ENCODE measurements at places on chromosomes 6 and 20.

DNA sequence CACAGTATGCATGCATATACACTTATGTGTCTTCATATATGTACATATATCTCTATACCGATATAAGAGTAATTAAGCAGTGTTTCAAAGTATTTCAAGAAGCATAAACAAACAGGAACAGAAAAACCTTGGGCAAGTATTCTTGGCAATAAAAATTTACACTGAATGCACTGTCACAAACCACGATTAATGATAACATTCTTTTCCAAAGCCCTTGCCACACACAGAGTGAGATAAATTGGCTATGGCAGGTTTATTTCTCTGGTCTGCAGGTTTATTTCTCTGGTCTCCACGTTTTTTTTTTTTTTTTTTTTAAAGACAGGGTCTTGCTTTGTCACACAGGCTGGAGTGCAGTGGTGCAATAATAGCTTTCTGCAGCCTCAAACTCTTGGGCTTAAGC lies 73.0 kb downstream of the PPP1R3G start:
- no peak for DNase-seq

GRCh38 chr20:38197619-38198018 lies 32.5 kb upstream of the TGM2 start:
- no peak for DNase-seq

- no peak for DNase-seq
Measured at GRCh38 chr20:47747669-47748031, 37.6 kb downstream of the SULF2 start.

DNA sequence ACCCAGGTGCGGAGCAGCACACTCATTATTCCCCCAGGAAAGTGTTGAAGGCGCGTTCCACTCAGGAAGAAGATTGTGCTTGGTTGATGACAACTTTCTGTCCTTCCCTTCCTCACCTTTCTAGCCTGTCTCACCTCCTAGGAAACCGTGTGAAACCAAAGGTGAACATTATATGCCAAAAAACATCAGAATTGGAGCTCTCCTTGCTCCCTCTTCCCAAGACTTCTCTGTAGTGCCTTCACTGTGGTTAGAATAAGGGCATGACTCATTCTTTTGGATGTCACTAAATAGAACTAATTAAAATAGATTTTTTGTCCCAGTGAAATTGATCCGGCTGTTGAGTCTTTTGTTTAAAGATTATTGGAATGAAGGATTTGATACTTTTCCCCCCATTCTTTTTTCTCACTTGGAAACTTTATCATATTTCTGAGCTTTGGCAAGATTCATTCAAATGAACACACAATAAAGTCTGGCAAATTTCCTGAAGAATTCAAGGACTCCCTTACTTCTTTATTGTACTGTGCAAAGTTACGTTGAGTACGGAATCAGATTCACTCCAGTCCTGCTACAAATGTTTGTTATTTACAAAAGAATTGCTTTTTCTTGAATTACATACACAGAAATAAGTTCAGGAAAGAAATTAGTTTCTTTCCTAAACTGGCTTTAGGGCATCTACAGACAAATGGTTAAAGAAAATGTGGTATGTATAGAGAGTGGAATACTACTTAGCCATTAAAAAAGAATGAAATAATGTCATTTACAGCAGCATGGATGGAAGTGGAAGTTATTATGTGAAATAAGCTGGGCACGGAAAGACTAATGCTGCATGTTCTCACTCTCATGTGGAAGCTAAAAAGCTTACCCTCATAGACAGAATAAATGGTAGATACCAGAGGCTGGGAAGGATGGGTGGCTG lies 142.8 kb upstream of the AKAP12 start:
- no peak for DNase-seq

DNA sequence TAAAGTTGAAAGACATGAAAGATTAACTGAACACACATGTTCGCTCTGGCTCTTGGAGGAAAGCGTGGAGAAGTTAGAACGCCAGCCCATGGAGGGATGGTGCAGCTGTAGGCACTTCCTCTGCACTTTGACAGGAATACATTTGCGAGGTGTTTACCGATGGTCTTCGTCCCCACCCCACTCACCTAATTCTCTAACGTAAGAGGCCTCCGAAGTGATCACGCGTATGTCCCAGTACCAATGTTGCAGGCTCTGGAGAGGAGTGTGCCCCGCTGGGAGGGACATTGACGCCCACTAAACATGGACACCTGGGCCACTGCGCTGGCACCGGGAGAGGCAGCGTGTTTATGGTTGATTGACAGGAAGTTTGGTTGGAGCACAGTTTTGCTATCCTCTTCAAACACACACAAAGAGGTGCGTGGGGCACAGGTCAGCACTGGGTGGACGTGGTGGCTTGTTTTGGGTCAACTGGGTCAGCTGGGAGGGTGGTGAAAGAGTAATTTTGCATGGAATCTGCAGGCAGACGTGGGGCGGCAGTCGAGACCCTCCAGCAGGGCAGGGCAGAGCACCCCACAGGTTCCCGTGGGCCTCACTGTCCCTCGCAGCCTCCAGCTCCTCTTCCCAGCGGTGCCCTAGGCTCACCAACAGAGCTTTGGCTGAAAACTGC lies 110.1 kb downstream of the DLL1 start:
- DNase-seq: no peak

GRCh38 chr6:43940071-43940392 lies 170.0 kb downstream of the VEGFA start:
- no peak for DNase-seq

- DNase-seq: no peak
Measured at GRCh38 chr6:157648561-157648960, 174.5 kb upstream of the SNX9 start.

- no peak for DNase-seq
Measured at GRCh38 chr6:48610846-48611245, 499.8 kb upstream of the PTCHD4 start.

GRCh38 chr20:47762699-47763268 lies 22.5 kb downstream of the SULF2 start:
- DNase-seq: no peak

DNA sequence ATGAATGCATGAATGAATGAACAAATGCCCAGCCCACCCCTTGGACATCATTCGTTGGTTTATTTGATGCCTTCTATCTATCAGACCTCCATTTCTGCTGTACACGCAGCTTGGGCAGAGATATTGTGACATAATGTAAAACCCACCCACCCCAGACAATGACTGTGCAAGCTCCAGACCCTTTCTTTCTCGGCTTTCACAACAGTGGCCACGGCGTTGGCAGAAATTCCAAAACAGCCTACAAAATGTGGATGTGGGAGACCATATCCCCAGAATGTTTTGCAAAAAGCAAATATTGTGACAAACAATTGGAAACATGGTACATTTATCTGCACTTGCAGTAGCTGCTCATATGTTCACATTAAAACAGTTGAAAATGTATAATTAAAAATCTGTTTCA lies 162.0 kb upstream of the MAFB start:
- DNase-seq: no peak

GRCh38 chr20:56217829-56218228 lies 30.7 kb upstream of the MC3R start:
- no peak for DNase-seq

- no peak for DNase-seq
Measured at GRCh38 chr6:132365281-132365907, 35.9 kb downstream of the MOXD1 start.

GRCh38 chr6:170542031-170542719 lies 10.9 kb downstream of the PSMB1 start:
- no peak for DNase-seq

- no peak for DNase-seq
Measured at GRCh38 chr20:11791835-11792567, 125.7 kb upstream of the BTBD3 start.

- DNase-seq: no peak
Measured at GRCh38 chr20:3766422-3767109, 987 bp downstream of the ADISSP start.
